Activated CD8-positive, alpha-beta memory T cell treated with anti-CD3 and anti-CD28 coated beads, Interleukin-2, amount 50 U/mL, for 48 hours (primary cell): ENCODE measurements at places on chromosomes 12 and 14.
A peak's percentile ranks its signal among the peaks of the same experiment; 100 is the strongest.

DNA sequence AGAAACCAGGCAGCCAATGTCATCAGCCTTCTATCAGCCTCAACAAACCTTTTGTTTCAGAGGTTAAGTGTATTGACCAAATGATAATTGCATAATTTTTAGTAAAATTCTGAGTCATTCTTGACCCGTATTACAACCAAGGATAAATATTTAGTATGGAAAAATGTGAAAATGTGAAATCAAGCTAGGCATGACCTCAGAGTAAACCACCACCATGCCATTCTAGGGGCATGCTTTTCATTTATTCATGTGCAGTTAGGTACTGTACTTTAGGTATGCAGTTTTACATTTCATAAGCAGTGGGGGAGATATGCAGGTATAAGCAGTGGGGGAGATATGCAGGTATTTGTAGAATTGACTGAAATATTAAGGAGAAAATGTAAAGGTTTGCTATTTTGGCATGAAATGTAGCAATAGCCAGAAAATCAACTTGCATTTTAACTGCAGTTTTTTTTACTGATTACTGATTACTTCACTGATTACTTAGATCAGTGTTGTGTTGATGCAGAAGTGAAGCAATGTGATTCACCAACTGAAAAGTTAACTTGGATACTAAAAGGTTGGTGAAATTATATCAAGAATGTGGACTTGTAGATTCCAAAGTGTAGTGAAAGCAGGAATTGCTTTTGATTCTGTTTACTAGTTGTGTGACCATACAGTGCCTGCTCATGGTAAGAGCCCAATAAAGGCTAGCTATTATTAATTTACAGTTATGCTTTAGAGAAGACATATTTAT, 184.2 kb downstream of the ESR2 start:
- no peak for DNase-seq

- DNase-seq, result peak; percentile 73
These were observed 10.6 kb upstream of the MLXIP start for GRCh38 chr12:122067966-122068365.

DNA sequence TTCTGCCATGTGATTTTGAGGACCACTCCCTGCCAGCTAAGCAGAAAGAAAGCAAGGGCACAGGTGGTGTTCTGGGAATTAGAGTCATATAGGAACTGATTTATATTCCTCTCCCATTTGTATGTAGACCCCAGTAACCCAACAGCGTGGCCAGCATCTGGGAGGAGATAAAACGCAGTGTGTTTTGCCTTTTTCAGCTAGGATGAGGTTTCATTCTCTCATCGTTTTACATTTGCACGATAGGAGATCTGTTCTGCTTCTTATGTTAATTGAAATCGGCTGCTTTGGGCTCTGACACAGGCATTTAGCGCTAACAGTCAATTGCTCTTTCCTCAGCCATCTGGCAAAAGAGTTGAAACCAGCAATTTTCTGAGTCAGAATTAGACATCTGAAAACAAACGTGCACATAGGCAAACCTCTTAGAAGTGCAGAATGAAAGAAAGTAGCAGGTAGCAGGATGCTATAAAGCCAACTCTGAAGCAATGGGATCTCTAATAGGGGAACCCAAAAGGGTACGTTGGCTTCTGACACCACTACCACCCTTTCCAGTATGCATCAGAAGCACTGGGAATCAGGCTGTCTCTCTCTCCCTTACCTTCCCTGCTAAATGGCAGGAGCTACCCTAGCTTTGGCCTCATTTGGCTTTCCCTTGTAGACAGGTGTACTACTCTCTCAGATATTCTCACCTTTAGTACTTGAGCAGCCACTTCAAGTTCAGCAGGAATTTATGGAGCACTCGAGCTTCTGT, 219.1 kb downstream of the PHLDA1 start:
- DNase-seq, result no peak

- DNase-seq, result no peak
These were observed 52.1 kb downstream of the FBXW8 start for GRCh38 chr12:116962783-116963356.

GRCh38 chr12:117994551-117995438, 21.7 kb upstream of the RFC5 start:
- no peak for DNase-seq

DNA sequence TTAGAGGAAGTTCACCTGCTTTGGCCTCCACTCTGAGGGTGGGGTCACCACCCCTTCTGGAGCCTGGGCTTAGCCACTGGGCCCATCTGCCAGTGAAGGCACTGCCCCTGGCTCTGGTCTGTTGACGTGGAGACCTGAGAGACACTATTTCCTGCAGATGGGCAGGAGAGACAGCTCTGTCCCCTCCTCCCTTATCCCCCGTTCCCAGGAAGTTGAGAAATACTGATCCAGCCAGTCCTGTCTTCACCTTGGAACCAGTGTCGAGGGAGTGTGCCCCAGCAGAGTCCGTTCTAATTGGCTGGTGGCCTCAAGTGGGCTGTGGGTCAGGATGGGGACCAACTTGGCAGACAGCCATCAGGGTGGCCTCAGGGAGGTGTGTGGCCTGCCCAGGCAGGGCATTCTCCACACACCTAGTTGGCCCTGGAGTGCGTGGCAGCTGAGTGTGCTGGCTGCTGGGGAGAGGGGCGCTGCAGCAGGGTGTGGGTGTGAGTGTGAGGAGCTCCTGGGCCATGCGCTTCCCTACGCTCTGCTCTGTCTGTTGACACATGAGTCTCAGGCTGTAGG, 25.4 kb downstream of the CLSTN3 start:
- DNase-seq, result no peak

DNA sequence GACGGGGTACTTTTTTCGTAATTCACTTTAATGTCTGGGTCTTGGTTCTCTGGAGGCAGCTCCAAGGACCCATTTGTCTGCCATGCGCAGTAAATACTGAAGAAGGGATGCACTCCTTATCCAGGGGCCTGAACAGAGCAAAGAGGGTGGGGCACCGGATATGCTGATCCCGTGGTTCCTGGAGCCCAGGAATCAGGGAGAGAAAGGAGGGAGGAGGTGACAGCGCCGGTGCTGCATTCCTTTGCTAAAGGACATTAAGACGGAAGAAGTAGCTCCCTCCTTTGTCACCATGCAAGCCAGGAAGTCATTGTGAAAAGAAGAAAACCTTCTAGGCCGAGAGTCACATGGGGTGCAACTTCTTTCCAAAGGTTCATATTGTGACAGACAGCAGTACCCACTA, 1057.7 kb downstream of the VRK1 start:
- DNase-seq, result no peak

DNA sequence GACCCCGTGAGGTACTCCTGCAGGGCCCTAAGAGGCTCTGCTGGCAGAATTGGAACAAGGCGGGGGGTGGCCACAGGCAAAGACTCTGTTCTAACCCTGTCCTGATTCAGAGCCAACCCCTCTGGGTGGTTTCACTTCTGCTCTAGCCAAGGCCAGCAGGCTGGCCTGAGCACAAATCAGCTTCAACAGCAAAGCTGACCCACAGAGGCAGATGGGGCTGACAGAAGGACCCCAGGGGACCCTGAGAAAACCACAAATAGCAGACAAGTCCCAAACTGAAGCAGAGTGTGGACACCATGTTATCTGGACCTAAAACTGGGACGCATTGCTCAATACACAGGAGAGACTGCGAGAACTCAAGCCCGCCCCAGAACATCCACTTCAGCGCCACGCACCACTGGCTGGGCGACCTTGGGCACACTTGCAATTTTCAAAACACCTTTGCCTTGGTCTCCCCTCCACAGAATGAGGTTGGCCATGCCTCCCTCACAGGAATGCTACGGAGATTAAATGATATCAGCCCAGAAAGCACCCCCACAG, 76.4 kb upstream of the DICER1 start:
- DNase-seq, result no peak

DNA sequence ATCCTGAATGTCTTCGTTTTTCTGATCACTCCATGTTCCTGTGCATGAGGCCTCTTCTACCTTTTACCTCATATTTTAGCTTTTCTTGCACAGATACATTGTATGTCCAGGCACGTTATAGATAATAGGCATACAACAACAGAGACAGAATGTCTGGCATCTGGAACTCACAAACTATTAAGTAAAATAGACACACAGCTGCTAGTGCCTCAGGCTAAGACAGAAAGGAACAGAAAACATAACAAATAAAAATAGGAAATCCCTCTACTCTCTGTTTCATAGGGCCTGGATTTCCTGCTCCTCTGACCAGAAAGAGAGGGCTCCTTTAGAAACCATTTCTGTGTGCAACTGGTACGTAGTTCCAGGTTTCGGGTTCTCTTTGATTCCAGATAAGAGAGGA, 48.6 kb downstream of the ATXN7L3B start:
- no peak for DNase-seq

- DNase-seq, result no peak
These were observed 18.3 kb upstream of the SLC38A2 start for GRCh38 chr12:46390881-46391280.

DNA sequence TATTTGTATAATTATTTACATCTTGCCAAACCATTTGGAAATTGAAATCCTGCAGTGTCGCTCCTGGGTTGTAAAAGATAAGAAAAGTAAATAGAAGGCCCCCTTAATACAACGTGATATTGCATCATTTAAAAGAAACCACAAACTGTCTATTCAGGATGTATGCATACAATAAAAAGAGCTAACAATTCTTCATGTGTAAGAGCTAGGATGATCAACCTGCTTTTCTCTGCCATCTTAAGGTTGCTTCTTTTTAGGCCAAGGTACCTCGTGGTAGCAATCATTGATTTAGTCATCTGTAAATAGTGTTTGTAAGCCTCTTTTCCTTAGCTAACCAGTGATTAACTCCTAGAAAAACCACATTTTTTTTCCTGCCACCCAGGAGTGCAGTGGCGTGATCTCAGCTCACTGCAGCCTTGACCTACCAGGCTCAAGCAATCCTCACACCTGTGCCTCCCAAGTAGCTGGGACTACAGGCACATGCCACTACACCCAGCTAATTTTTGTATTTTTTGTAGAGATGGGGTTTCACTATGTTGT, 3.3 kb upstream of the USP44 start:
- no peak for DNase-seq

DNA sequence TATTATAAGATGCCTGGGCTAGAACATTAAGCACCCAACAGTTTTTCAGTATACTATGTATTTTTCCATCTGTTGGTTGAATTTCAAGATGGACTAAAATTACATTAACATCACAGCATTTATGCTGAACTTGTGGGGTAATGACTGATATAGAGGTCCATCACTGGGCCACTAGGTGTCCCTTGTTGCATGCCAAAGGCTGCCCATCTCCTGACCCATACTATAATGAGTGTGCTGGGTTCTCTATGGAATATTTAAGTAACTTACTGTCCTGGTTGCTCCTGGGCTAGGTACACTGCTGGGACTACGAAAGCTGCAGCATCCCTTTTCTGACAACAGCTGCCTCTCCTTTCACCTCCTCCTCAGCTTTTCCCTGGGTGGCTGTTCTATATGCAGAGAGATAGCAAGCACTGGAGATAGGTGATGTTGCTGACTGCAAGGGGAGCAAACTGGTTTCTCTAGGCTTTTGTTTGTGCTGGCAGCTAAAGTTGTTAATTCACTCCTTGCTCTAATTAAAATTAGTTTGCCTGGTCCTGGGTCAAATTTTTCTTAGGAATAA, 138.6 kb upstream of the TRHDE start:
- no peak for DNase-seq

DNA sequence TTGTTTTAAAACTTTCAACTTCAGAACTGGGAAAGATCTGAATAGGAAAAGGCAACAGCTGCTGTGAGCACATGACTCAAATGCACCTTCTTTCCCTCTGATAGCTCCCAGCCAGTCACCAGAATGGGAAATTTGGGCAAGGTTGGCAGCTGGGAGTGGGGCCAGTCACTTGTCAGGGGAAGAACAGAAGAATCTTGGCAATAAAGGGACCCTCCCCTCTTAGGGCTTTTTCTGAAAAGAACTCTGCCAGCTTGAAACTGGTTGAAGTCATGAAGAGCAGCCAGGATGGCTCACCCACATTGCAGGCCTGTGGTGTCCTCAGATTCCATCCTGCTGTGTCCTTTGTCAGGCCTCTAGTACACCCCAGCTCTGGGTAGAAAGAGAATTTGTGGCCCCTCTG, 10.3 kb upstream of the RIC8B start:
- no peak for DNase-seq

GRCh38 chr12:64072916-64073575, 149.1 kb downstream of the KICS2 start:
- DNase-seq, result no peak

DNA sequence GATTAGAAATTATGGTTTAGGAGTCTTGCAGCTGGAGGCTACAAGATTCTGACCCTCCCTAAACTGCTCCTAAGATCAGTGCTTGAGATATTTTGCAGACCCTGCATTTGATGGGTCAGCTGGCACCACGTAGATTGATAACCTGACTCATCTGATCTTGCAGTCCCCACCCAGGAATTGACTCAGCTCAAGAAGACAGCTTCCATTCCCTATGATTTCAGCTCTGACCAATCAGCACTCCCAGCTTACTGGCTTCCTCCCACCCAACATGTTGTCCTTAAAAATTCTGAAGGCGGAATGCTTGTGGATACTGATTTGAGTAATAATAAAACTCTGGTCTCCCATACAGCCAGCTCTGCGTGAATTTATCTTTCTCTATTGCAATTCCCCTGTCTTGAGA, 23.2 kb upstream of the MTHFD1 start:
- no peak for DNase-seq

DNA sequence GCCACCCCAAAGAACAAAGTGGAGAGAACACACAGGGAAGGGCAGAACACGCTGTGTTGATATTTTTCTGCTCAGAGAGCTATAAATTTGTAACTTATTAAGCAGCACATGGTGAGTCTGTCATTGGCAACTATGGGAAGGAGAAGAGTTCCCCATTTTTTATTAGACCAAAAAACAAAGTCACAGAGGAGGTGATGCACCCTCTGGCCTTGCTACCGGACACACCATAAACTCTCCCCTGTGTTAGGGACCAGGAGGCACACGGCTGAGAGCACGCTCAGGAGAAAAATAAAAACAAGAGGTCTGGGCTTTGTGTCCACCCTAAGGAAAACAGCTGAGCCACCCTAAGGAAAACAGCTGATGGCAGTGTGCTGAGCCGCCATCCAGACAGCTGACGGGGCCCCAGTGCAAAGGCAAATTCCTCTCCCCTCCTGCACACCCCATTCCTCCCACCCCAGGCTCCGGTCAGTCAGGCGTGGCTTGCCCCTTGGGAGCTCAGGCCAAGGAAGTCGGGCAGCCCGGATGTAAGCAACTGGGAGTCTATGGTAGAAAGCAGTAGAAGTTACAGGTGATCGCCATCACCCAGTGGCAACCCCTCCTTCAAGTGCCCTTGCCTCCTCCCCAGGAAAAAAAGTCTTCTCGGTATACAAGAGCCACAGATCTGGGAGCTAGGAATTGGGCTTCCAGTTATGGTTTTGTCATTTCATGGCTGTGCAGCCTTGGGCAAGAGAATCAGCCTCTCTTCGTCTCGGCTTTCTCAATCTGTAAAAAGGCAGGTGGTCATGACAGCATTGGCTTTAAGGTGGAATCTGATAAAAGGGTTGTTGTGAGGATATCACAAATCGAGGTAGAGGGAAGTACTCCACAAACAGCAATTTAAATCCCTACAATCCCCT, 2.4 kb downstream of the PXN start:
- no peak for DNase-seq

- no peak for DNase-seq
These were observed 5.9 kb upstream of the MYO1A start for GRCh38 chr12:57055824-57056223.
